ENCODE measurements at places on chromosomes 3 and 15.
A peak's percentile ranks its signal among the peaks of the same experiment; 100 is the strongest.

DNA sequence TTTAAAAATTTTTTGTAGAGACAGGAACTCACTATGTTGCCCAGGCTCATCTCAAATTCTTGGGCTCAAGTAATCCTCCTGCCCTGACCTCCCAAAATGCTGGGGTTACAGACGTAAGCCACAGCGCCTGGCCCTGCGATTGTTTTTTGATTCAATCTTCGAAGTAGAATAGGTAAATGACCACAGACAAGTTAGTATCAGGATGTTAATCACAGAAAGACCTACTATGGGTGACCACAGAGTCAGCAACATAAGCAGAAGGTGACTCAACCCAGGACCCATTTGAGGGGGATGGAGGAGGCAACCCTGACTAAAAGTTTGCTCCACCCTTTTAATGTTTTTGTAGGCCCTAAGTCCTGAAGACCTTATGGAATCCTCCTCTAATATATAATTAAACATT is 10.0 kb upstream of the USP3 start:
- no peak for DNase-seq

DNA sequence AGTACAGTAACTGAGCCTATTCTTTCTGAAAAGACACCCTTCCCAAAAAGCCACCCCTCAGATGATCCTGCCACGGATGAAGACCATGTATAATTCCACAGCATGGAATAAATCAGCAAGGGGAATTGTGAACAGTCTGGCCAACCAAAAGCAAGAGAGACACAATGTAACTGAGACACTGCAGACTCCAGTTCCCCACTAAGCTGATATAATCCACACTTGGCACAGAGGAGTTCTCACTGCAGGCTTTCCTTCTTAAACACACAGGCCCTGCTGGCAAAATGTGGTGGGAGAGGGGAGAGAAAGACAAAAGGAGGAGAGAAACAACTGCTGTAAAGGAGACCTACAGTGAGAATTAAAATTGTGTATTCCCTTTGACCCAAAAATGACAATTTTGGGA is 12.7 kb downstream of the GPR156 start:
- DNase-seq = no peak

DNA sequence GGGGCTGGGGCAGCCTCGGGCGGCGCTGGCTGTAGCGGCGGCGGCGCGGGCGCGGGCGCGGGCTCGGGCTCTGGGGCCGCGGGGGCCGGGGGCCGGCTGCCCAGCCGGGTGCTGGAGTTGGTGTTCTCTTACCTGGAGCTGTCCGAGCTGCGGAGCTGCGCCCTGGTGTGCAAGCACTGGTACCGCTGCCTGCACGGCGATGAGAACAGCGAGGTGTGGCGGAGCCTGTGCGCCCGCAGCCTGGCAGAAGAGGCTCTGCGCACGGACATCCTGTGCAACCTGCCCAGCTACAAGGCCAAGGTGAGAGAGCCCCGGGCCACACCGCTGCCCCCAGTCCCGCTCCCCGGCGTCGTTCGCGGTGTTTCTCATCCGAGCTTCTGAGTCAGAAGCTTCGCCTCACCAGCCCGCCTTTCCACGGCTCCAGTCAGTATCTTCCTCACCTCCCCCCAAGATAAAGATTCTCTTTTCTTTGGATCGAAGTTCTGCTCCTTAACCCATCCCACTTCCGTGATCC is 600 bp downstream of the FBXO45 start:
- DNase-seq = peak; percentile 55

- no peak for DNase-seq
Observed at GRCh38 chr15:69643476-69643875, 190.9 kb downstream of the RPLP1 start.

- DNase-seq = no peak
Observed at GRCh38 chr3:62962714-62963113, 87.5 kb upstream of the CADPS start.

DNA sequence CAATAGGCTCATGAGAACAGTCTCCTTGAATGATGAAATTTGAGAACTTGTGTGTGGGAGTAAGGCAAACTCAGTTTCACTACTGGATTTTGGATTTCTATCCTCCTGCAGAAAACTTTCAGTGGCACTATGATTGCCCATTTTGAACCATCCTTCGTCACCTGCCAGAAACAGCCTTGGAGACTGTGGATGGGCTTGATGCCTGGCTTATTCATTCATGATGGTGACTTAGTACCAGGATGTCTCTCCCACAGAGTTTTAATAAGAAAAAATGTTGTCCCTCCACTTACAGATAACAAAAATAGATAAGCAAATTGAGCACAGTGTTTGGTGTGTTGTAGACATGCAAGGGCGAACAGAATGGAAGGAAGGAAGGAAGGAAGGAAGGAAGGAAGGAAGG is 53.5 kb upstream of the CPNE4 start:
- DNase-seq = no peak

- no peak for DNase-seq
Observed at GRCh38 chr15:92610101-92610520, 45.5 kb downstream of the FAM174B start.

- peak; percentile 49 for DNase-seq
Observed at GRCh38 chr3:194306771-194307640, 44.1 kb downstream of the CPN2 start.

- peak; percentile 93 for DNase-seq
Observed at GRCh38 chr3:170869645-170870593, at the start of gene RPL22L1. Gene RPL22L1, minus strand, starts transcription at chr3:170870195. Its CDS starts 28 bp downstream, at chr3:170870167.

GRCh38 chr3:1942781-1943180 is 155.9 kb upstream of the CNTN4 start:
- no peak for DNase-seq

DNA sequence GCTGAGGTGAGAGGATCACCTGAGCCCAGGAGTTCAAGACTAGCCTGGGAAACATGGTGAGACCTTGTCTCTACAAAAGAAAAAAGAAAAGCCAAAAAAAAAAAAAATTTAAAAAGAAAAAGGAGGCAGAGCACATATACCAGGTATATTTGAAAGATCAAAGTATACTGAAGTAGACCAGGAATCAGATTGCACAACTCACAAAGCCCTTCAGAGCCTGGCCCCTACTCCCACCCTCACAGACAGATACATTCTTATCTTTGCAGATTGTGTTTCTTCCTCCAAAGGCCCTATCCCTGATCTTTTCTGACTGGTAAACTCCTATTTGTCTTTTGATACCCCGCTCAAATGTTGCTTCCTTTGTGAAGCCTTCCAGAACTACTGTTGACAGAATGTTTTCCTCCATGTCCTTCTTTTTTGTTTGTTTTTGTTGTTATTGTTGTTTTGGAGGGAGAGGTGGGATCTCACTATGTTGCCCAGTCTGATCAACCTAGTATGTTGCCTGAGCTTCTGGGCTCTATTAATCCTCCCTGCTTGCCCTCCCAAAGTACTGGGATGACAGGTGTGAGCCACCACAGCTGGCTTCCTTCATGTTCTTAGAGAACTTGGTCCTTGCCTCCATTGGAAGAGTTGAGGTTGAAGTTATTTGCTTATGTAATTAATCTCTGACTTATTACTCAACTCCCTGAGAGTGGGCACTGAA is 9.8 kb upstream of the ITGB5 start:
- DNase-seq = no peak

DNA sequence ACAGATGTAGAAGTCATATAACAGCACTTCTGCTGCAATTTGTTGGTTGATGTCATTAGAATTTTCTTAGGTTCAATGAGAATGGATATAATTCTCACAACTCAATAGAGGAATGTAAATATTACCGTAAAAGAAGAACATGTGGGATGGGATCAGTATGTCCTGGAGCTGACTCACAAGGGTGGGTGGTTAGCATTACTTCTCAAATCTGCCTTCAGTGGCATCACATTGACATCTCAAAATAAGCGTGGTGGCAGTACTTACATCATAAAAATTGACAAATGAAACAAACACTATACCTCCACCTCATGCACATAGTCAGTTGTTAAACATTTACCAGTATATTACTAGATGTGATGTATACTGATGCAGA is 1068.0 kb upstream of the CADM2 start:
- DNase-seq = no peak

DNA sequence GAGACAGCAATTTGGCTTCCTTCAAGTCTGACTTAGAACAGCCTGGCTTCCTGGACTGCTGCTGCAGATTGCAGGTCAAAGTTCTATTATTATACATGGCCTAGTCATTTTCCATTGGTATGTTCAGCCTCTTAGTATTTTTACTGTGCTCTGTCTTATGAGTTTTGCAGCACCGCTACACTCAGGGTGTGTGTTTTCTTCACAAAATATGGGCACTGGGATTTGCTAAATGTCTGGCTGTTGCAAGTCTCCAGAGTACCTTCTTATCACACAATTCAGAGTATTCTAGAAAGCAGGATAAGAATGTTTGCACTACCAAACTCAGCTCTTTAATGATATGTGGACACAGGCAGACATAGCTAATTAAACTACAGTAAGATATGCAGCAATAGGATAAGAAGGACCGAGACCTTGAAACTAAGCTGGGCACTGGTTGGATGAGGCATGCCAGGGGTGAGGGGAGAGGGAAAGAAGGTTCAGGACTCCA is 203.0 kb upstream of the PDZRN3 start:
- no peak for DNase-seq

GRCh38 chr3:13509816-13510192 is 29.7 kb downstream of the HDAC11 start:
- no peak for DNase-seq

DNA sequence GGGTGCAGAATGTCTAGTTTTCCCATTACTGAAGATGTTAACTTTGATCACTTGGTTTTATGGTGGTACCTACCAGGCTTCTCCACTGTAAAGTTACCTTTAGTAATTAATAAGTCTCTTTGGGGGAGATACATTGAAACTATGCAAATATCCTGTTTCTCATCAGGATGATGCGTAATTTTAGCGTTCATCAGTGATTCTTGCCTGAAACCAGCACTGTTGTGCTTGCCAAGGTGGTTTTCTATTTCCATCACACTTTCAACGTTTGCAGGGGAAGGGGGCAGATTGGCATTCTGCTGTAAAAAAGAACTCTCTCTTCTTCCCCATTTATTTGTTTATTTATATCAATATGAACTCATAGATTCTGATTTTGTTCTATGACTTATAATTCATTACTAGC is 61.0 kb downstream of the SSR3 start:
- no peak for DNase-seq

DNA sequence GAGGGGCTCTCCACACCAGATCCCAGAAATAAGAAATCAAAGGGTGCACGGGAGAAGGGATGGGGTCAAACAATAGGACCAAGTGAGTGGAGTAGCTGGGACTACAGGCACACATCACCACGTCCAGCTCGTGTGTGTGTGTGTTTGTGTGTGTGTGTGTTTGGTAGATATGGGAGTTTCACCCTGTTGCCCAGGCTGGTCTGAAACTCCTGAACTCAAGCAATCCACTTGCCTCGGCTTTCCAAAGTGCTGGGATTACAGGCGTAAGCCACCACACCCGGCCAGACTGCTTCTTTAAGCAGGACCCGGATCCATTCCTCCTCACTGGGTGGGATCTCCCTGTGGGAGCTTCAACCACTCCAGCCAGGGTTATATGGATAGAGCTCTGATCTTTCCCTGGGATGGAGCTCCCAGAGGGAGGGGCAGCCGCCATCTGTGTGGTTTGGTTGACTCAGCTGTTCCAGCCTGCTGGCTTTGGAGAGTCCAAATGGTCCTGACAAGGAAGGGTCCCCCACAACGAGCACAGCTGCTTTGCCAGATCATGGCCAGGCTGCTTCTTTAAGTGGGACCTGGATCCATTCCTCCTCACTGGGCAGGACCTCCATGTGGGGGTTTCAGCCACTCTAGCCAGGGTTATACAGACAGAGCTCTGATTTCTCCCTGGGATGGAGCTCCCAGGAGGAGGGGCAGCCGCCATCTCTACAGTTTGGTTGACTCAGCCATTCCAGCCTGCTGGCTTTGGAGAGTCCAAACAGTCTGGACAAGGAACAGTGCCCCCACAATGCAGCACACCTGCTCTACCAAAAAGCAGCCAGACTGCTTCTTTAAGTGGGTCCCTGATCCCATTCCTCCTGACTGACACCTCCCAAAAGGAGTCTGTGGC is 9.1 kb upstream of the AVEN start:
- DNase-seq = no peak

DNA sequence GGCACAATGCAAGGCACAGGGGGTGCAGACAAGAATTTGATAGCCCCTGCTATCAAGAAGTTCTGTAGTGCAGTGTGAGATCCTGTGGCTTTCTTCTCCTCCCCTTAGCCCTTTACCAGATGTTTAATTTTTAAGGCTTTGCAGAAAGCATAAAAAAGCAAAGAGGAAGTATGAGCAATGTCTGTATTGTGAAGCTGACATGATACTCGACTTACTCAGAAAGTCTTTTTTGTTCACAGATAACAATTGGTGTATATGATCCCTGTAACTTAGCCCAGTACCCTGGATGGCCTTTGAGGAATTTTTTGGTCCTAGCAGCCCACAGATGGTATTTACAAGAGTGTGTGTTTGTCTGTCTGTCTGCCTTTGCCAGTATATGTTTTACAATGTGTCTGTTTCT is 58.9 kb downstream of the ATG7 start:
- no peak for DNase-seq

DNA sequence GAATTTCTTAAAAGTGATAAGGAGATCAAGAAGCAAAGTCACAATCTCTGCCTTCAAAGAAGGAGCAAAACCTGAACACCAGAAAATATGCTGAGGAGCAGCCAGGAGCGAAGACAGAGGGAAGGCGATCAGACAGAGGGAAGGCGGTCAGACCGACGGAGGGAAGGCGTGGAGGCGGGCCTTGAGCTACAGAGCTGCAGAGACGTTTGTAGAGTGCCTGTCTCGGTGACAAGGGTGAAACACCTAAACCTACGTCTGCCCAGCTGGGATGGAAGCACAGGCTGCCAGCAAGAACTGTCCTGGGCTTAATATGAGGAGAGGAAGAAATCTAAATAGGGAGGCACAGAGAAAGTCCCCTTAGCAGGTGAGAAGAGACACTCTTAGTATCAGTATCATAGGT is 476.0 kb downstream of the OCA2 start:
- no peak for DNase-seq

DNA sequence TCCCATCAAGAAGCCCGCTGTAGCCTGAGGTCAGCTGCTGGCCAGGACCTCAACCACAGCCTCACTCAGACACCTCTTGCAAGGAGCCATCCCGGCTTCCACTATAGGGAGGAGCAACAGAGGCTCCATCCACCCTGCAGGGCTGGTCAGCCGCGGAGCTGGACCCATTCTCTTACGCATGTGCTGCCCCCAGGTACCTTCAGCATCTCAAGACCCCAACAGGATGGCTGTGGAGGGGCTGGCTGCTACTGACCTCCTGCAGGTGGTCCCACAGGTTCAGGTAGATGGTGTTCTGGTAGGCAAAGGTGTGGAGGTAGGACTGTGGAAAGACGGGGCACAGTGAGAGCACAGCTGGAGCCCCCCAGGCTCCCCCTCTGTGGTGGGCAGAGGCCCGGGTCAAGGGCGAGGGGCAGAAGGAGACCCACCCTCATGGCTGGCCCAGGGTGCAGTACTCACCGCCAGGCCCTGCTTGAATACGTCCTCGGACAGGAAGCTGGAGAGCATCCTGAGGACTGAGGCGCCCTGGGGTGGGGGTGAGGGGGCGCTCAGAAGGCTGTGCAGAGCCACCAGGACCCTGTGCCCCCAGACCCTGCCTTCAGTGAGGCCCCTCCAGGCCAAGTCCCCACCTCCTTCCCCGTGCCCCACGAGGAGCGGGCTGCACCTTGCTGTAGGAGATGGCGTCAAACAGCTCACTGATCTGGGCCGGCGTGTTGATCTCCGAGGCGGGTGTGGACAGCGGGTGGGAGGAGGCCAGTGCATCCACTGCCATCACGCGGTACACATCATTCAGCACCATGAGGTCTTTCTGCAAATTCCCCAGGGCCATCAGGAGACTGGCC is 11.4 kb downstream of the ANPEP start:
- no peak for DNase-seq

- no peak for DNase-seq
Observed at GRCh38 chr15:89781891-89782618, 5.9 kb downstream of the MESP2 start.
